NCI-H510A treated with DMSO at 0.1 percent for 48 hours (cell line): ENCODE measurements at places on chromosomes 5 and 9.
A peak's percentile ranks its signal among the peaks of the same experiment; 100 is the strongest.

GRCh38 chr5:56985936-56986625 is 34.2 kb upstream of the MIER3 start:
- no peak for DNase-seq

DNA sequence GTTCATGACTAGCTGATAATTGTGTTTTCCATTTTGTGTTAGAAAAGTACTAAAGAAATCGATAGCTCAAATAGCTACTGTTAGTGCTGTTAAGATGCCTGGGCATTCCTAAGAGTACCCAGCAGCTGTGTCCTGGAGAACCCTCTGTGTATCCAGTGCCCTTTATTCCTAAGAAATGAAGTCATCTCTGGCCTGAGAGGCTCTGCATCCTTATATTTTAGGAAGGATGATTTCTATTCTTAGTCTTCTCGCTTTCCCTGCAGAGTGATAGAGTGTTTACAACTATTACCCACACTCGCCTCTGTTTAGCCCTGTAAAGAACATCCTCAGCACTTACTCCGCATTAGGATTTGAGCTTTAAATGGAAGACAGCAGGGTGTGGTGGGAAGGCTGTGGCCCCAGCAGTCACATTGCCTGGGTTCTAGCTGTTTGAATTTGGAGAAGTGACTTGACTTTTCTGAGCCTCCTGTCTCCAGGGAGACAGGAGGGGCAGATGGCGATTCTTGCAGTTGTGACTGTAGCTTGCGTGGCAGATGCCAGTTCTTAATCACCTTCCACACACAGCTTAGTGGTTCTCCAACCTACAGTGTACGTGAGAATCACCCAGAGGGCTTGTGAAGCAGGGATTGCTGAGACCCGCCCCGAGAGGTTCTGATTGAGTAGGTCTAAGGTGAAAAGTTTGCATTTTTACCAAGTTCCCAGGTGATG is 177.2 kb upstream of the PITX1 start:
- DNase-seq = no peak

- DNase-seq = no peak
Measured at GRCh38 chr9:112233769-112234168, 58.7 kb upstream of the SUSD1 start.

DNA sequence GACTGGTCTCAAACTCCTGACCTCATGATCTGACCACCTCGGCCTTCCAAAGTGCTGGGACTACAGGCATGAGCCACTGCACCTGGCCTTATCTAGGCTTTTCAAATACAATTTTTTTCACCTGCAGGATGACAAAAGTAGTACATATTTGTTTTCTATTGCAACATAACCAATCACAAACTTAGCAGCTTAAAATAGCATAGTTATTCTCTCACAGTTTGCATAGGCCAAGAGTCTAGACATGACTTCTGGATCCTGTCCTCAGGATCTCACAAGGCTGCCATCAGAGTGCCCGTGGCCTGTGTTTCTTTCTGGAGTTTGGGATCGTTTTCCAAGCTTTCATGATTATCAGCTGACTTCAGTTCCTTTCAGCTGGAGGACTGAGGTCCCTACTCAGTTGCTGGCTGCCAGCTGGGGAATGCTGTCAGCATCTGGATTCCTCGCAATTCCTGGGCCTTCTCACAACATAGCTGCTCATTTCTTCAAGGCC is 348.9 kb downstream of the ARHGEF28 start:
- no peak for DNase-seq

GRCh38 chr9:137227054-137227852 is at the start of gene RNF224:
Gene RNF224, plus strand, starts transcription at chr9:137227502. Its CDS starts 834 bp downstream, at chr9:137228336.
- peak; percentile 59 for DNase-seq

DNA sequence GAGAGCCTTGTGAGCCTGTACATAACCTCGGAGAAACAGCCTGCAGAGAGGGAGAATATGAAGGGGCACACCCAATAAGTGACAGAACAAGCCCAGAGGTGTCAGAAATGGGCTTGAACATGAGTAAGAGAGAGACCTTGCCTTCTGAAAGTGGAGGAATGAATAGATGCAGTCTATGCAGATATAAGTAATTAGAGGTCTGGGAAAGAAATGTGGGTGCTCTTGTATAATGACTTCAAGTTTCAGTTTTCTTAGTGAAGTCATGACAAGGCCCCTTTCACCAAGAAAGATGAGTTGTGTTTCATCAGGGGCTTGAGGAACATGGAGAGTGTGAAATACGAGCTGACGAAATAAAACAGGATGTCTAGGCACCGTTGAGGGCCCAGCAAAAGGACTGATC is 15.1 kb downstream of the GRAMD2B start:
- DNase-seq = no peak

- no peak for DNase-seq
Measured at GRCh38 chr9:75683591-75683990, 206.9 kb upstream of the PCSK5 start.

DNA sequence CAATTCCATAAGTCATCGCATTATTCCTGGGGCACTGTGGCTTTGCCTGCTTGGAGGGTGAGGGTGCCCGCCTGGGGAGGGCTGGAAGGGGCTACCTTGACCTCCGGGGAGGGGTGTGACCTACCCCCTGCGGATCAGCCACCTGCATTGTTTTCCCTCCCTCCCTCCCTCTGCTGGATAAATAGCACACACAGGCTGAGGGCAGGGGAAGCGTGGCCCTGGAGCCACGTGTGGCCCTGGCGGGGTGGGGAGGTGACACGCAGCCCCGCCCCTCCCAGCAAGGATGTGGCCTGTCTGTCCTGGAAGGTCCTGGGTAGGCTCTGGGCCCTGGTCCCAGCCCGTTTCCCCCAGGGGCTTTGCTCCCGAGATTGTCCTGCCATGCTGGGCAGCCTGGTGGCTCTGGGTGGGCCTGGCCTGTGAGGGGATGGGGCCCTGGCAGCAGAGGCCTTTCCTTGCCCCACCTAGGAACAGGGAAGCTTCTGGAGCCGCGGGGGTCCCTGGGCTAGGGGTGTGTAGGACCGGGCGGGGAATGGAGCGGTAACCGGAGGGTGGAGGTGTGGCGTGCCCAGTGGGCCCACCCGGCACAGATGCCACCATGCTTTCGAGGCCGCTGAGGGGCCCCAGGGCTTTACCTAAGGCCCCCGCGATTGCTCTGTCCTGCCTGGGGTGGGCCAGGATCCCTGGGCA is 33.4 kb downstream of the RXRA start:
- no peak for DNase-seq

- no peak for DNase-seq
Measured at GRCh38 chr5:78547731-78548615, 100.6 kb downstream of the LHFPL2 start.

DNA sequence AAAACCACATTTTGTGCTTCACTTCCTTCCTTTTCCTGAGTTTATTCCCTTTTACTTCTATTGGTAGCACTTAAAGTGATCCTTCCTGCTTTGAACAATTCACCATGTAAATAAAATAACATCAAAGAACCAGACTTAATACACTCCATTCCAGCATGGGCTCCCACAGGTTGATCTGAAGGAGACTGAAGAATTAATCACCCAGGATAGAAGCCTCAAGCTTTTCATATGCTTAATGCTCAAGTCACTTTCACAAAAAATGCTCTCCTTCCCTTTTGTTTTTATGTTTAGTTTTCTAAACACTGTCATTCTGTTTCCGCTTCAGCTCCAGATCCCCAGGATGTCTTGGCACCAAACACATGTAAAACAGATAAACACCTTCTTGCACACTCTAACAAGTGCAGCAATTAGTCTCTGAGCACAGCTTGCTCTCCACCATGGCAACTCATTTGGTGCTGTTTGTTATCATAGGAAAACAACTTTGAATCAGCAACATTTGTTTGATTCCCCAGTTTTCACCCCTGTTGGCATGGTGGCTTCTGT is 37.0 kb downstream of the DMRTA1 start:
- no peak for DNase-seq

GRCh38 chr9:9920425-9921060 is 692.3 kb downstream of the PTPRD start:
- DNase-seq = no peak

- no peak for DNase-seq
Measured at GRCh38 chr5:3606121-3606831, 10.6 kb downstream of the IRX1 start.
